IMR-90 (cell line): ENCODE measurements at places on chromosomes 3 and 15. TPM values are rescaled to one million over a fixed set of nuclear protein-coding genes. Genes with fewer than 3 reads are reported as not detected.

DNA sequence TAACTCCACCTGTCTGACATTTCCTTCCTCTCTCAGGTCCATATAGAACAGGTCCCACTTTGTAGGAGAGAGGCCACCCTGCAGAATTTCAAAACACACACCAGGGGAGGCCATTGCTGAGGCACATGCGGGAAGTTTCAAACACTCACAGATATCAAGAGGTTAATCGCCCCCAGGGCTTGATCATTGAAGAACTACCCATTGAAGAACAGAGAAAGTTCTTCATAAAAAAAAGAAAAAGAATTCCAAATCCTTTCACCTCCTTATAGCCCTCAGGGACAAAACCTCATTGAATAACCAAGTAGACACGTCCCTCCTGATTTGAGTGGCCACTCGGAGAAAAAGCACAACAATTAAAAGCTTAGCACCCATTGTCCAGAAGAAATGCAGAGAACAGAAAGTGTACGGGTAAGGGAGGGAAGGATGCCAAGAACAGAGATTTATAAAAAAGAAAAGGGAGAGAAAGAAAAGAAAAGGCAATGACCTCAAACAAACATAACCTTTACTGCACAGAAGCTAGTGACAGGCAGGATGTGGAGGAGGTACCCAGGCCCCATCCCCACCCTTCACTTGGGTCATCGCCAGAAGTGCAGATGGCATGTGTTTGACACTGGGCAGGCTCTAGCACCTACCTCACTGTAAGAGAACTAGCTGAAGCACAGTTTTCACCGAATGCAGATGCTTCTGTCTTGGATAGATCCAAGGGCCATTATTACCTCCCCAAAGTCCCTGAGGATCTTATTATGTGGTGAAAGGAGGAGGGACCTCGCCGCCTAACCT, 112.3 kb upstream of the HES1 start:
- no peak overlapping the region for H3K27ac ChIP-seq
- no peaks in the 10 kb centered on the region for H3K36me3 ChIP-seq
- no peak overlapping the region for H3K4me3 ChIP-seq
- DNase-seq: no peak
- H3K27me3 ChIP-seq: peaks cover 35% of the 10 kb centered on the region

DNA sequence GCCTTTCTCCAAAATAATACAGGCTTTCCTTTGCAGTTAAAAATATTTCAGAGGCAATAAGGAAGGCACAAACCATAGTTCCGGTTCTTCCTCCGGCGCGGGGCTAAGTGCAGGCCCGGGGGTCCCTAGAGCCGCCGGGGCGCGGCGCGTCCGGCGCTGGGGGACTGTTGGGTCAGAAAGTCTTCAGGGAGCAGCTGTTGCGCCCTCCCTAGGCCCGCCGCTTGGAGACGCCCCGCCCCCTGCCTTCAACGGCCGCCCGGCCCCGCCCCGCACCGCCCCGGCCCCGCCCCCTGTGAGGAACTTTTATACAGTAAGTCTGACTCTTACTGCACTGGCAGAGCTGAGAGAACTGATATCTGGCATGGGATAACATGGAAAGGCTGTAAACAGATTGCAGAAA, 283.1 kb upstream of the ARL6 start:
- H3K27ac ChIP-seq: no peak overlapping the region
- H3K36me3 ChIP-seq: no peaks in the 10 kb centered on the region
- no peaks in the 10 kb centered on the region for H3K27me3 ChIP-seq
- H3K4me3 ChIP-seq: no peak overlapping the region

DNA sequence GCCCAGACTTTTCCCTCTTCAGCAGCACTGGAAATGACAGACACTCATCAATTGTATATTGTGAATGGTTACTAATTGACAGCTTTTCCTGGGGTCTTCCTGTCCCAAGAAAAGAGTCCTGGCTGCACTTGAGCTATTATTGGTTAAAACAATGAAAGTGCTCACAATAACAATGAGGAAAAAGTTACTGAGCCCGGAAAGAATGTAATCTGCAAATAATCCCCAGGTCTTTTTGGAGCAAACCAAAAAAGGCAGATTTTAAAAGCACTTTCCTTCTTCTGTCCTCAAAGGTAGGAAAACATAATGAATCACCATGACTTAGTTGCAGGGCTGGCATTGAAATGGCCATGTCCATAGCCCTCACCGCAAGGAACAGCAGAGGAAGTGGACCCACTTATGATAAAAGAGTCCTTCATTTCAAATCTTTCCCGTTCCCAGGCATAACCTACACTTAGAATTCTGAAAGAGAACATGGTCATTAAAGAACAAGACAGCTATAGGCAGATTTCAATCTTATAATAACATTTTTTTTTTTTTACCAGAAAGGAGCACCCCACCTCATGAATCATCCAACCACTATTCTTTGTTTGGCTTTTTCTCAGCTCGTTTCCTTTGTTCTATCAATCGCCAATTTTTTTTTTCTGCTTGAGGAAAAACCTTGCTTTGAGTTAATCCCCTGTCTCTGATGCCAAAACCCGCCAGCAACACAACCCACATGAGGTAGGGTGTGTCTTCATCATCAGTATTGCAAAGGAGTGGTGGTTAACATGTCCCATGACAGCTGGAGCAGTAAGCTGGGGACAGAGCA, 35.5 kb upstream of the ATP1B3 start:
- H3K36me3 ChIP-seq: no peaks in the 10 kb centered on the region
- H3K27me3 ChIP-seq: peaks cover 2% of the 10 kb centered on the region; the same call in 1 of the 2 replicates
- H3K4me1 ChIP-seq: no peaks in the 10 kb centered on the region
- no peak overlapping the region for H3K4me3 ChIP-seq
- no peak for DNase-seq

RHCG gene
- total RNA-seq: not detected in 2 replicates

GRCh38 chr3:59429198-59429597, 379.4 kb upstream of the CFAP20DC start:
- no peaks in the 10 kb centered on the region for H3K36me3 ChIP-seq
- no peaks in the 10 kb centered on the region; the same call in 1 of the 2 replicates for H3K27me3 ChIP-seq
- no peak overlapping the region for H3K4me3 ChIP-seq
- DNase-seq: peak; percentile 31

PLXNB1 gene
- 5.2 and 9.2 TPM in 2 replicates for total RNA-seq
